Progenitor cell of endocrine pancreas (in vitro differentiated cells): ENCODE measurements at places on chromosomes 13 and 19. TPM values are rescaled to one million over a fixed set of nuclear protein-coding genes. Genes with fewer than 3 reads are reported as not detected.

POLR1G gene
- 7.4 and 8.9 TPM in 2 replicates for total RNA-seq

EEF2 gene
- total RNA-seq, result 3,028 and 3,054 TPM in 2 replicates

SHISA7 gene
- total RNA-seq, result 0.10 TPM in 1 of 2 replicates, not detected in the other

RAB3A gene
- total RNA-seq, result 3.3 and 5.1 TPM in 2 replicates

DCT gene
- 0.20 TPM in 1 of 2 replicates, not detected in the other for total RNA-seq

ZNF99 gene
- total RNA-seq, result not detected in 2 replicates

DNA sequence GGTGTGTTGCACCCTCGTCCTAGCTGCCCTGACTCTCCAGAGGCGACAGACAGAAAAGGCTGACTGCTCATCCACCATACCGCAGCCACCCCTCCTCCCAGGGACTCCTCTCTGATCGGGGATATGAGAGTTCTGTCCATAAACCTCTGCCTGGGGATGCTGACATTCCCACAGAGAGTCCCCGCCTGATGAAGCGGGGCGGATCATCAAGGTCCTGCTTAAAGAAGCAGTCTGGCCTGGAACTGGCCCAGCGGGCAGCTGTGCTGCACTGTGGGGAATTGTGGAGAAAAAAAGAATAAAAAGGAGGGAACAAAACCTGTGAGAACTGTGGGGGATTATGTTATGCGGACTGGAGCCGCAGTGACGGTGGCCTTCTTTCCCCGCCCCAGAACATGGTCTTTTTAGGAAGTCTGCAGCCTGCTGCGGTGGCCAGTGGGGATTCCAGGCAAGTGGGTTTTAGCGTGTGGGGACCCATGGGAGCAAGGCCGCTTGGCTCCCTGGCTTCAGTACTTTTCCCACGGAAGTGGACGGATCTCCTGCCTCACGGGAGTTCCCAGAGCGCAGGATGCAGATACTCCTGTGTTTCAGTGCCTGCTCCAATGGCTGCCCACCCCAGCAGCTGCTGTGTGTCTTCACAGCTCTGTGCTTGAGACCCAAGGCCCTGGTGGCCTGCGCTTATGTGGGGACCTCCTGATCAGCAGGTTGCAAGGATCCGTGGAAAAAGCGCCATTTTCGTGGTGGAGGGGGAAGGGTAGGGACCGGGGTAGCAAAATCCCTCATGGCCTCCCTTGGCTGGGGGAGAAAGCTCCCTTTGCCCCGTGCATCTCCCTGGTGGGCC lies 1456.2 kb upstream of the SLC10A2 start:
- no peak overlapping the region for H3K27ac ChIP-seq
- no peaks in the 10 kb centered on the region for H3K27me3 ChIP-seq
- H3K4me1 ChIP-seq, result no peaks in the 10 kb centered on the region
- no peak overlapping the region for H3K4me3 ChIP-seq
- no peaks in the 10 kb centered on the region for H3K36me3 ChIP-seq

GRCh38 chr19:48330012-48330681 lies 4.8 kb downstream of the EMP3 start:
- DNase-seq, result peak; percentile 55
- H3K27me3 ChIP-seq, result peaks cover 6% of the 10 kb centered on the region
- peak overlapping the region; percentile 79 for H3K27ac ChIP-seq
- peak overlapping the region; percentile 89 for H3K4me3 ChIP-seq

DNA sequence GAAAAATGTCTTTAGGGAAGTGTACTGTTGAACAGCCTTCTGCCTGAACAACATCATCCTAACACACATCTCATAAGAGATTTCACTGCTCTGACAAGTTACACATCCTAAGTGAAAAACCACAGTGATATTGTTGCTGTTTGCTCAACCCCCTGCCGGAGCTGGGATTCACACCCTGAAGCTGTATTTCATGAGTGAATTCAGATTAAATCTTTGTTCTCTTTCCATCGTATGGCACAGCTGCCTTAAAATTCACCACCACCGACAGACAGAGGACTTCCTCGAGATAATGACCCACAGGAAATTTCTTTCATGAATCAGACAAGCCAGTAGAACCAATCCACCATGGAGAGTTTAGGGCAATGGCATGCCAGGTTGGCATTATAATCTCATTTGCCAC lies 280.8 kb downstream of the DCT start:
- H3K27ac ChIP-seq, result no peak overlapping the region
- no peak for DNase-seq
- H3K4me1 ChIP-seq, result no peaks in the 10 kb centered on the region
- no peaks in the 10 kb centered on the region for H3K27me3 ChIP-seq

GRCh38 chr13:99962242-99962641 lies 9.3 kb downstream of the ZIC5 start:
- H3K4me3 ChIP-seq, result no peak overlapping the region
- no peaks in the 10 kb centered on the region for H3K36me3 ChIP-seq
- H3K27ac ChIP-seq, result no peak overlapping the region
- H3K27me3 ChIP-seq, result peaks cover 87% of the 10 kb centered on the region
- DNase-seq, result no peak

- peaks cover 5% of the 10 kb centered on the region for H3K4me1 ChIP-seq
- no peak for DNase-seq
- no peak overlapping the region for H3K27ac ChIP-seq
- no peaks in the 10 kb centered on the region for H3K36me3 ChIP-seq
Measured at GRCh38 chr13:111007209-111007608, 92.3 kb upstream of the ANKRD10 start.

GRCh38 chr13:23850134-23850533 lies 39.1 kb downstream of the MIPEP start:
- no peak overlapping the region for H3K4me3 ChIP-seq
- H3K27me3 ChIP-seq, result peaks cover 27% of the 10 kb centered on the region
- peaks cover 4% of the 10 kb centered on the region for H3K36me3 ChIP-seq
- DNase-seq, result no peak
- peaks cover 7% of the 10 kb centered on the region for H3K4me1 ChIP-seq

DNA sequence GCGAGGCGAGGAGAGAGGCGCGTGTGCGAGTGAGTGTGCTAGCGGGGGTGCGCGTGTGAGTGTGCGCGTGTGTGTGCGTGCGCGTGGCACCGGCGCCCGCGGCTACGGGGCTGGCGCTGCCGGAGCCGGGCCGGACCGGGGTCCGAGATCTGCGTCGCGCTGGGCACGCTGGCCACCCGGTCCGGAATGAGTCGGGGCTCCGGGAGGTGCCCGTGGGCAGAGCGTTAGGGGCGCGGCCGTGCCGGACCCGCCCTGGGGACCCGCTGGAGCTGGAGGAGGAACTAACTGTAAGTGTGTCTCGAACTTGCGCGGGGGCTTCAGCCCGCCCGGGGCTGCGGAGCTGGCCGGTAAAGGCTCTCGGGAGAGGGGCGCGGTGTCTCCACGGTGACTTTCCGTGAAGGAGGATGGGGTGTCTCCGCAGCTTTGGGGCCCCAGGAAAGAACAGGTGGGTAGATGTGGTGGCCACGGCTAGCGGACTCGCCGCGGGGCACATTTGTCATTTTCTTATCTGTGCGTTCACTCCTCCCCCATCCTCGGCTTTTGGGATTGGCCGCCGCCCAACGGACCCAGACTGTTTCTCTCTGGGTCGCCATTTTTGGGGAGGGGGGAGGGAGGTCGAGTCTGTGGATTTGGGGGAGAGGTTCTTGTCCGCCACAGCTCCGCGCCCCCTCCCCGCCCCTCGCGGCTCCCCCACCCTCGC lies 10.1 kb upstream of the SOX1 start:
- H3K4me1 ChIP-seq, result peaks cover 5% of the 10 kb centered on the region
- peaks cover 91% of the 10 kb centered on the region for H3K27me3 ChIP-seq
- H3K36me3 ChIP-seq, result no peaks in the 10 kb centered on the region
- H3K4me3 ChIP-seq, result no peak overlapping the region
- DNase-seq, result no peak

DNA sequence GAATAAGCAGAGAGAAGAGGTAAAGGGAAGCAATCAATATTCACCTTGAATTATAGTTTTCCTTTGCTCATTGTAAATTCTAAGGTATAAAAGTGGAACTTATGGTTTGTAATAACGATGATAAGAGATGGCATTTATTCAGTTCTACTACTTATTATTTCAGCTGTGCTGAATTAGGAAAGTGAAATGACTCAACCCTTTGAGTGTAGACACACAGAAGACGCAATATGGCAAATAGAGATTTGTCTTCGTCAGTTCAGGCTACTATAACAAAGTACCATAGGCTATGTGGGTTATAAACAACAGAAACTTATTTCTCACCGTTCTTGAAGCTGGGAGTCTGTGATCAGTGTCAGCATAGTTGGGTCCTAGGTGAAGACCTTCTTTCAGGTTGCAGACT lies 713.0 kb upstream of the PCDH9 start:
- H3K4me3 ChIP-seq, result no peak overlapping the region
- no peak overlapping the region for H3K27ac ChIP-seq
- no peaks in the 10 kb centered on the region for H3K4me1 ChIP-seq
- H3K36me3 ChIP-seq, result no peaks in the 10 kb centered on the region
- no peaks in the 10 kb centered on the region for H3K27me3 ChIP-seq

GRCh38 chr19:10399878-10400277 lies 3.5 kb downstream of the CDC37 start:
- H3K27me3 ChIP-seq, result no peaks in the 10 kb centered on the region
- no peak for DNase-seq
- peaks cover 7% of the 10 kb centered on the region for H3K36me3 ChIP-seq
- peaks cover 10% of the 10 kb centered on the region for H3K4me1 ChIP-seq
- H3K27ac ChIP-seq, result no peak overlapping the region

DNA sequence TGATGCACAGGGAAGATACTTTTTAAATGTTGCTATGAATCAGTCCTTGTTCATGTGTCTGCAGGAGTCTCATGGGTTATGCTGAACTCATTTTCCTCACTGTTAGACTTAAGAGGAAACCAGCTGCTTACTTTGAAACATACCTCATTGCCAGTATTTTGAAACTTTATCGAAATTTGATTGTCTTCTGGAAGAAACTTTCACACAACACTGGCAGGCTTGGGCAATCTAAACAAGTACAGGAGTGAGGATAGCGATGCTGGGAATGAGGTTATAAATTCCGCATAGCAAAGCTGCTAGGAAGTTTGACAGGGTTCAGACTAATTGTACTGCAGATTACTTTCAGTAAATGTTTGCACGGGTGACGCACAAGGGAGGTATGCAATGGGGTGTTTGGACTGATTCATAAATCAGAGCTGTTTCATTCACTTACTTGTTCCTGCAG lies 245.7 kb downstream of the DNAJC15 start:
- no peaks in the 10 kb centered on the region for H3K27me3 ChIP-seq
- peak overlapping the region; percentile 17 for H3K4me3 ChIP-seq
- H3K4me1 ChIP-seq, result peaks cover 43% of the 10 kb centered on the region
- DNase-seq, result peak; percentile 24

DNA sequence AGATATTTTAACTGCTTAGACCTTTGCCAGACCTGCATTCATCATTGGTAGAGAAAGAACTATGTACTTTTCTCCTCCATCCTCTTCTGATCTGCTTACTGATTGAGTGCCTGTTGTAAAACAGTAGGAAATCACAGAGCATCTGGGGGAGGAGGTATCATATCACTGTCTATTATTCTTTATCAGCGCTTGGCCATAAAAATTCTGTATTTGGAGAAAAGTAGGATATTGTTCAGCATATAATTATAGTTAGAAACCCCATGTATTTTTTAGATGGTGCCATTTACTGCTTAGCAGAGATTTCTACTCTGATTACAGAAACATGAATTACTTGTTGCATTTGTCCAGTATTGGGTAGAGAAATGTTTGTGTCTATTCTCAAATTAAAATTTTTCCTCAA lies 62.4 kb downstream of the URI1 start:
- H3K4me3 ChIP-seq, result no peak overlapping the region
- H3K4me1 ChIP-seq, result peaks cover 16% of the 10 kb centered on the region
- H3K27ac ChIP-seq, result no peak overlapping the region
- no peaks in the 10 kb centered on the region for H3K27me3 ChIP-seq
- peaks cover 31% of the 10 kb centered on the region for H3K36me3 ChIP-seq

- no peaks in the 10 kb centered on the region for H3K27me3 ChIP-seq
- peak overlapping the region; percentile 99 for H3K4me3 ChIP-seq
- H3K36me3 ChIP-seq, result no peaks in the 10 kb centered on the region
- H3K4me1 ChIP-seq, result peaks cover 8% of the 10 kb centered on the region
- DNase-seq, result no peak
- H3K27ac ChIP-seq, result peak overlapping the region; percentile 99
Measured at GRCh38 chr13:40770609-40770933, 419 bp downstream of the MRPS31 start.

- no peaks in the 10 kb centered on the region for H3K4me1 ChIP-seq
- H3K27ac ChIP-seq, result no peak overlapping the region
- H3K27me3 ChIP-seq, result peaks cover 3% of the 10 kb centered on the region
- no peaks in the 10 kb centered on the region for H3K36me3 ChIP-seq
- no peak overlapping the region for H3K4me3 ChIP-seq
Measured at GRCh38 chr13:29457299-29457698, 138.2 kb downstream of the SLC7A1 start.

- no peaks in the 10 kb centered on the region for H3K36me3 ChIP-seq
- peak overlapping the region; percentile 77 for H3K4me3 ChIP-seq
- H3K4me1 ChIP-seq, result peaks cover 9% of the 10 kb centered on the region
- H3K27me3 ChIP-seq, result no peaks in the 10 kb centered on the region
Measured at GRCh38 chr19:10871711-10872545, 575 bp downstream of the CARM1 start.

DNA sequence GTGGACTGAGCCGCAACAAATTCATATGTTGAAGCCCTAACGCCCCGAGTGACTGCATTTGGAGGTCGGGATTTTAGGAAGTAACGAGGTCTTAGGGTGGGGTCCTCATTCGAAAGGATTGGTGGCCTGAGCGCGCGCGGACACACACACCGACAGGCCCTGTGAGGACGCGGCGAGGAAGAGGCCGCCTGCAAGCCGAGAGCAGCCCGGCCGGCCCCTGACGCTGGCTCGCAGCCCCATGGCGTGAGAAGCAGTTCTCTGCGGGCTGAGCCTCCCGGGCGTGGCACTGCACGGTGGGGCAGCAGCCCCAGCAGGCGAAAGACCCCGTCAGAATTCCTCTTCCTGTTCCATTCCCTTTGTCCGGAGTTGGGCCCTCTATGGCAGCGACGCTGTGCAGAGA lies 131.2 kb downstream of the CRYL1 start:
- no peak overlapping the region for H3K27ac ChIP-seq
- no peak for DNase-seq
- H3K4me3 ChIP-seq, result no peak overlapping the region
- no peaks in the 10 kb centered on the region for H3K4me1 ChIP-seq
- H3K27me3 ChIP-seq, result no peaks in the 10 kb centered on the region

GRCh38 chr13:91126806-91127205 lies 220.7 kb upstream of the MIR17HG start:
- H3K4me1 ChIP-seq, result peaks cover 6% of the 10 kb centered on the region
- no peaks in the 10 kb centered on the region for H3K27me3 ChIP-seq
- no peaks in the 10 kb centered on the region for H3K36me3 ChIP-seq
- no peak overlapping the region for H3K27ac ChIP-seq
